Subcutaneous preadipocyte (primary cell): ENCODE measurements at places on chromosomes 1 and 21. TPM values are rescaled to one million over a fixed set of nuclear protein-coding genes. Genes with fewer than 3 reads are reported as not detected.

Gene FAM167B
- total RNA-seq = 0.39 and 1.1 TPM in 2 replicates

Gene S100A8
- total RNA-seq = not detected in 2 replicates

Gene SPRR2G
- not detected in 2 replicates for total RNA-seq

Gene OR2T11
- total RNA-seq = not detected in 2 replicates

Gene PBXIP1
- 17.3 and 18.8 TPM in 2 replicates for total RNA-seq

Gene AADACL4
- total RNA-seq = not detected in 2 replicates

Gene L1TD1
- 0.20 TPM in 1 of 2 replicates, not detected in the other for total RNA-seq

Gene AKR7A3
- 0.73 and 1.4 TPM in 2 replicates for total RNA-seq

Gene BATF3
- total RNA-seq = 3.1 and 4.0 TPM in 2 replicates

Gene BGLAP
- total RNA-seq = 0.37 and 0.39 TPM in 2 replicates

Gene PLA2G2C
- not detected in 2 replicates for total RNA-seq

Gene WNT9A
- 0.78 and 1.5 TPM in 2 replicates for total RNA-seq

Gene DFFB
- 8.8 and 10.8 TPM in 2 replicates for total RNA-seq
